IPS-NIHi11 (cell line): ENCODE measurements at places on chromosomes 2 and 18.

- no peak for DNase-seq
Measured at GRCh38 chr2:152475982-152476381, 141.0 kb downstream of the FMNL2 start.

DNA sequence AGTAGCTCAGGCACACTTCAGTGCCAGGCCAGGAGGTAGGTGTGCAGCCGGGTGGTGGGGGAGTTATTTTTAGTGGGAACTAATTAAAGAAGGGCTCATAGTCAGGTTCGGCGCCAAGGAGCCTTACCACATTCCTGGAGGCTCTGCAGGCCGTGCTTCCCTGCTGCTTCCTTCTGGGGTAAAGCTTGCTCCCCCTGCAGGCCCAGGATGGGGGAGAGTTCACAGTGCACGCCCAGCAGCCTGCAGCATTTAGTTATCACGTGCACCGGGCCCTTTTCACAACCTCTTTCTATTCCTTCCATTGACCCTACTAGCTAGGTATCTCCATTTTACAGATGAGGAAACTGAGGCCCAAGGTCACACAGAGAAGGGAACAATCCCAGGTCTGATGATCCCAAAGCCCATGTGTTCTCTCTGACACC, 2.5 kb downstream of the KCNF1 start:
- DNase-seq = peak; percentile 77

DNA sequence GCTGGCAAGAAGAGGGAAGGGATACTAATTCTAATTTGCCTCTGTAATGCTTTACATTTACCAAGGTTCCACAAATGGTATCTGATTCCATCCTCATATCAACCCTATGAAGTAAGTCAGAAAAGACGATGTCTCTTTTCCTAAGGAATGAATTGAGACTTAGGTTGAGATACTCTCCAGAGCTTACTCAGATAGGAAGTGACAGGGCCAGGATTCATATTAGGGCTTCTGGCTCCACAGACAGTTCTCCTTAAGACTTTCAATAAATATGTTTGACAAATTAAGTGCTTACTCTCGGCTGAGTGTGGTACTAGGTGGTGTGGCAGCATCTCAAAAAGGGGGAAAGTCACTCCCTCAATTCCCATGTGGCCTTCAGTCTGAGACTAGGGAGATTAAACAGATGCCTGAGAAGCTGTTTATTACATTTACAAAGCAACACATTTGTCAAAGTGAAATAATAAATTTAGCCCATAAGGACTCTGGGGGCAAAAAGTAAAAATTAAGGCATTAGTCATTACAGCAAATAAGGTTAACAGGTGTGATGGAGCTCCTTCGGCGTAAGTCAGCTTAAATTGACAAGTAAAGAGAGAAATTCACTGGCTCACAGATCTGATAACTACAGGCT, 14.2 kb downstream of the CDK15 start:
- no peak for DNase-seq

DNA sequence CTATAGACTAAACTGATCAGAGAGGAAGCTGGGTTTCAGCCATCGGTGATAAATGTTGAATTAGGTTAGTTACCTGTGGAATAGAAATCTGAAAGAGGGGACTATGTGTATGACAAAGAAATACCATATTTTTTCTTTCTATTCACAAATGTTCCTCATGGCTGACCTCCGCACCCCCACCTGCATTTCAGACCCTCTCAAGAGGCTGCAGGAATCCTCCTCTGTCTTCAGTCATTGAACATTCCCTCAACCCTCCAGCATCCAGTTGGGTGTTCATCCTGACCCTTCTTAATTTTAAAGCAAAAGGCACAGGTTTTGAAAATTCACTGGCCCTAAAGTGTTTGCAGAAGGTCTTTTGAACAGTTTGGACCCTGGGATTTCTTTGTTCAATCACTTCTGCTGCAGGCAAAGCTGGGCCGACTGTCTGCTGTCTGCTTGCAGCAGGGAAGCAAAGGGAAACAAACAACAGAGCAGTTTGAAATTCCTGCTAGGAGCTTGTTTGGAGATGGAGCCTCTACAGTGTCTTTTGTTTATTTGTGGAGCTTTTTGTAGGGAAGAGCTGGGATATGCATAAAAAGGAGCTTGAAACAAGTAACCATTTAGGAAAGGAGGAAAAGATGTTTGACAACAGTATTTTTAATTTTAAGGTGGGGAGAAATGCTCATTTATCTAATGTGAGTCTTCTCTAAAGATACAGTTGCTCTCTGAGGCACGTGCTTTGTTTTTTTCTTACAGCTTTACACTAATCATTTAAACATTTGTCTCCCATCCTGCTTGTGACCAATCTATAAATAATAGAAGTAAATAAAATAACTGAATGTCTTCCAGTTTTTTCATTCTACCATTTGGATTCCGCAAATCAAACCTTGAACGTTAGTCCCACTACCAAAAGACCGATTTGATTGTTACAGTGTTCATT, 213.3 kb upstream of the MMADHC start:
- no peak for DNase-seq

DNA sequence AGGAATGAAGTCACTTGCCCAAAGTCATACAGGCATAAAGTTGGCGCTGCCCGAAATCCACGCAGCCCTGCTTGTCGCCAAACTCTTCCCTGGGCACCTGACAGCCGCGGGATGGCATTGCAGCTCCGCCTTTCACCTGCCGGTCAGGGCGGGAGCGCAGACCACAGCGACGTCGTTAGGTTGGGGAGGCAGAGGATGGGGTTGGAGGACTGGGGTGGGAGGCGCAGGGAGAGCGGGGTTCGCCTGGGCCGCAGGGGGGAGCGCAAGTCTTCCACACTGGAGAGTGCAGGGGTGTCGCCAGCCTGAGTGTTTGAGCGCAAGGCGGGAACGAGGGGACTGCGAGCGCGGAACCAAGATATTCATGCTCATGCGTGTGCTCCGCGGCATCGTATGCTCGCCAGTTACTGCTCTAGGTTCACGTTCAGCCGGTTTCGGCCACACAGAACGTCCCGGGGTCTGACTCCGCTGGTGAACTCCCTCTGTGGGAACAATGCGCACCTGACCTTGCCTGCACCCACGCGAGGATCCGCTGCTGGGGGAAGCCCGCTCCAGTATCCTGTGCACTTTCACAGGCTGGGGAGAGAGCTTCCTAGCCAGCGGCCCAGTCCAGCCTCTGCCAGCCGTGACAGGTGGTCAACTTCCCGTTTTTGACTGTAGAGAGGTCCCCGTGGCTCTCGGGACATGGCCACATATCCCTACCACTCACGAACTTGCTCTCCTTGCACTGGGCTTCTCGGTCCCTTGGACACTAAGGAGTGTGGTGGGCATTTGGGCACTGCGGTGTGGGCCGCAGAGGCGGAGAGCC, 767 bp upstream of the NPPC start:
- DNase-seq = peak; percentile 64

DNA sequence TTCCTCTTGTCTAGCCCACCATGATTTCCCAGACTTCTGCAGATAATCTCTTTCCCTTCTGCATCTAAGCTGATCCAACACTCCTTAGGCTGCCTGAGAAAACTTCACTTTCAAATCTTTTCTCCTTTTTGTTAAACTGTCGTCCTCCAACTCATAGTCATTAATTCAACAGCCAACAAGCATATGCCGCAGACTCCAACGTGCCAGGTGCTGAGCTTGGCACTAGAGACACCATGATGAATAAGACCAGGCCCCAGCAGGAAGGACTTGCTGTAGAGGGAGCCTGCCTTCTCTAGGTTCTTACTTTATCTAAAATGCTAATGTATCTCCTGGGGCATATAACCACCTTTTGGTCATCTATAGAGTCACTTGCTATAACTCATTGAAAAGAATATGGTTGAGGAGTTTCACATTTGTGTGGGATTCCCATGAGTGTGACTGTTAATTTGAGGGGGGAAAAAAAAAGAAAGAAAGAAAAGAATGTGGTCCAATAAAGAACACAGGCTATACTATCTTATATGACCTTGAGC, 51.0 kb downstream of the ANKRD44 start:
- DNase-seq = no peak

GRCh38 chr2:44107086-44107740, 61.5 kb upstream of the PPM1B start:
- no peak for DNase-seq

DNA sequence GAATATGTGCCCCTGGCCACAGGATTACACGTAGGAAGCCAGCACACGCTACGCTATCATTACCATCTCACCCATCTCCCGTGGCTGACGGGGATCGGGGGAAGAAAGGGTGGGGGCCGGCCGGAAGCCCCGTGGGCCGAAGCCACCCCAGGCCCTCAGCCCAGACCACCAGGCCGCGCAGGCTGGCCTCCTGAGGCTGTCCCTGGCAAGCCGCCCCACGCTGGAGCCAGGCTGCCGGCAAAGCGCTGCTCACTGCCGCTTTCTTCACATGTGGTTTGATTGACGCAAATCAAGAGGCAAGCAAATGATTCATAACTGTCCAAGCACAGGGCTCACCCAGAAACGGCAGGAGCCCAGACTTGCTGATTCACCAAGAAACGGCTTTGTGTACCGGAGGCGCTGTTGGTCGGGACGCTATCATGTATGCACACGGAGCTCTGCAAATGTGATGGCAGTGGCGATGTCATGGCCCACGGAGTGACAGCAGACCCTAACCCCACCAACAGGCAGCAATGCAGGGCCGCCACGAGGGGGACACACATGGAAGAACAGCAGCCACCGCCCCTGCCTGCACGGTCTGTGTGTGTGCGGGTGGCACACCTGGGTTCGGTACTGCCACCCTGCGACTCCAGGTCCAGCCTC, 125.7 kb downstream of the HDAC4 start:
- DNase-seq = no peak

GRCh38 chr2:217286833-217287232, 427.0 kb upstream of the TNP1 start:
- no peak for DNase-seq

DNA sequence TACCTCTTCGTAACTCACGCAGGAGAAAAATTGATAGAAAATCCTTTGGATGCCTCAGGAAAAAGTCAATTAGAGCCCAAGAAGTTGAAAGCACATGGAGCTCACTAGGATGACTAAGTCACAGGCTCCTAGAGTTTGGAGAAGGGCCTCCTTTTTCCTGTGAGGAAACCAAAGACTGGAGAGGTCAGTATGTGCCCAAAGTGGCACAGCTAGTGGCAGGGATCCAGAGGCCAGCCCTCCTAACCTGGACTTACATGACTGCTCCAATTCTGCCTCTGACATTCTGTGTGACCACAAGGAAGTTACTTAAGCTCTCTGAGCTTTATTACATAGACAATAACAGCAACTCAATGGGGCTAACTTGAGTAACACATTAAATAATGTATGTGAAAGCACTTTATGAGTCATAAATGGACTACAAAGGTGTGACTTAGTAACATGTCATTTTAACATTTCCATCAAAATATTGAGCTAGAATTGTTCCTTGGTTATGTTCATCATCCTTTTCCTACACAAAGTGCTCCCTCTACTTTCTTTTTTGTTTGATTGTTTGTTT, 91.6 kb downstream of the DHRS9 start:
- DNase-seq = no peak

DNA sequence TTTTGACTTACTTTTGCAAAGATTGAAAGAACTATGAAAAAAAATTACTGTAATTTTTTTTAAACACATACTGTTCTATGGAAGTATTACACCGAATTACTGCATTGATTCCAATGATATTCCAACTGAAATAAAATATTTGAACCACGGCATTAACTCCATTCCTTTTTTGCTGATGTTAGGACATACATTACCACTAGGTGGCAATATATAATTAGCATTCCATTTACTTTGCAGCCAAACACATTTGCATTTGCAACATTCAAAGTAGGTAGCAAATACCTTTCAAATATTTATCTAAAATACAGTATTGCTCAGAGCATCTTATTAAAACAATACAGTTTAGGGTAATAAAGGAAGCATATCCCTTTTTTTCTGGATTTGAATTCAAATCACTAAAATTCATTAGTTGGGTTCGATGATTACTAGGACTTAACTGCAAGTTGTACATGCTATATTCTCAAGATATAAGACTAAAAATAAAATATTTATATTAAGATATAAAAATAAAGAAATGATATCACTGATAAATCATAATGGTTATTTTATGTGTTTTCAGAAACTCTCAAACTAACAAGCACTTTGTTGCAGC, 31.3 kb downstream of the LANCL1 start:
- DNase-seq = peak; percentile 29

GRCh38 chr2:149058936-149059335, 20.4 kb downstream of the LYPD6B start:
- no peak for DNase-seq

GRCh38 chr2:183505911-183506310, 381.7 kb downstream of the NUP35 start:
- DNase-seq = no peak

DNA sequence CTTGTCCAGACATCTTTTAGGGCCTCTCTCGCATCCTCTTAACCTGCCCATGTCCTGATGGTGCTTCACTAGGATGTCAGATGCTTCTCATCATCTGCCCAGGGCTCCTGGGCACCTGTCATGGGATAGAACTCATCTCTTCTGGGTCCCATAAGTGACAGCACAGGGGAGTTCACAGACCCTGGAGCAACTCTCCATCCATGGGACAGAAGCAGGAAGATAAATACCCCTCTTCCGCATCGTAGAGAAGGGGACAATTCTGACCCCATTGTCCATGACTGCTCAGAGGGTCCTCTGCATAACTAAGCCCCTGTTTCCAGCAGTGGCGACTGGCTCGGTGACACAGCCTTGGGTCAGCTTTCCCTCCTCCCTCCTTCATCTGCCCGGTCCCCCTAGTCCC, 82.3 kb downstream of the TWIST2 start:
- DNase-seq = no peak
